CD4-positive, alpha-beta T cell treated with Interferon alpha-2 for 1 hour (primary cell): ENCODE measurements at places on chromosomes 1 and 21.

DNA sequence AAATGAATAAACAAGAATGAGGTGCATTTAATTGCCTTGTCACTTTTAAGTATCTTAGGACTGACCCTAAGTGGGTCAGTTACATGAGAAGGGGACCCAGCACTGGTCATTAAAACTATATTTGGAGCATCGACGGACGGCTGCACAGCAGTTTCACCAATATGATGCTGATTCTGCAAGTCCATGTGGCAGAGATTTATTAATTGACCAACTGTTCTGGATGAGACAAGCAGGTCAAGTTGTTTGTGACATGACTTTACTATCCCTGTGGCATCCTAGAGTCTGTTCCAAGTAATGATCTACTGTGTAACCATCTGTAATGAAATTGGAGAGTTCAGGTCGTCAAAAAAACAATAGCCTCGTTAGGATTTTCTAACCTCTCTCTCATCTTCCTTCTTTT, 9.5 kb downstream of the AMPD1 start:
- DNase-seq: no peak

DNA sequence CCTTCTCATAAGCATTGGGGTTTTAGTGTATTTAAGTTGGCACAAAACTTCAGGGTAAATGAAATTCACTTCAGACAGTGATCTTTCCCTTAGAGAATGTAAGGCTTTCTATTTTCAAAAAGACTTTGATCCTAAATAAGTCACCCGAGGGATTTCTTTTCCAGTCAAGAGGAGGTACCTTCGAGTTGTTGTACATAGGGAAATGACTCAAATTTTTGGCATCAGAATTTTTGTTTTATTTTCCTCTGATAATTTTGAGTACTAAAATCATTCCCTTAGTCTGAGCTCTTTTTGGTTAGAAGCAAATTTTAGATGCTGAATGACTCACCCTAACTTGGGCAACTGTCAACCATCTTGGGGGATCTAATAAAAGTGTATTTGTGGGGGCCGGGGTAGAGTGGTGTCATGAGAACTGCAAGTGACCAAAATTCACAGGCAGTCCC, 193.9 kb downstream of the DHRS3 start:
- DNase-seq: no peak

DNA sequence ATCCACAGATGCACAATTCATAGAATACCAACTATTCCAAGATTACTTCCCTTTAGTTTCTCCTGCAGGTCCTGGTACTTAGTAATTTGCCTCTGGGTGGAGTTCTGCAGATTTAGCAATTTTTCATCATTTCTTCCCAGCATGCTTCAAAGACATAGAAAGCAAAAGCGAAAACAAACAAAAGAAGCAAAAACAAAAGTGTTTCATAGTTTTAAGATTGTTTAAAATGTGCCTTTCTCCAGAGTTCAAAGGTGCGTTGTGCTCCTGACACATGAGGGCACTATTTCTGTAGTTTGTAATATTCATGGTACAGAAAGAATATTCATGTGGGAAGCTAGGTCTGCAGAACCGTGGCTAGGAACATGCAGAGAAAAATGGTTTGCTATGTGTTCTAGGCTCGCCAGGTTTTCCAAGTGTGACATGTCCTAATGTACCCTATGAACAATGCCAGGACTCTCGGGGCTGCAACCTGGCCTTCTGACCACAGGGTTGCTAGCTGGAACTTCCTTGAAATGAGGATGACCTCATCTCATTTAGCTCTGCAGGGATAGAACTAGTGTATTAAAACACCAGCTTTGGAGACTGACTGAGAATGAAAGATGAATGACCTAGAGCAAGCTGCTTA, 30.0 kb upstream of the RCSD1 start:
- DNase-seq: peak; percentile 43

DNA sequence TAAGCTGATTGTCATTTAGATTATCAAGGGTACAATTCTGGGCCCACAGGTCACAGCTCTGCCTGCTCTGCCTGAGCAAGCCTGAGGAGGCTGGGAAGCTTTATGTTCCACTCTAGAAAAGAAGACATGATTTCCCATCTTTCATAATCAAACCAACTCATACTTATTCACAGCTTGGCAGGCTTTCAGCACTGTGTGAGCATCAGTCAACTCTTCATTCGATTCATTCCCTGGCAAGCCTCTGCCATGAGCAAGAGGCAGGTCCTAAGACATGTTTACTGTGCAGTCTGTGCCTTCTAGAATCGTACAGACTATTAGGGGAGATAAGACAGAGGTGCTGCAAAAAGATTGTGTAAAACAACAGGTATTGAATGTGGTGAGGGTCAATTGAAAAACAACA, 24.5 kb upstream of the KIRREL1 start:
- DNase-seq: no peak

DNA sequence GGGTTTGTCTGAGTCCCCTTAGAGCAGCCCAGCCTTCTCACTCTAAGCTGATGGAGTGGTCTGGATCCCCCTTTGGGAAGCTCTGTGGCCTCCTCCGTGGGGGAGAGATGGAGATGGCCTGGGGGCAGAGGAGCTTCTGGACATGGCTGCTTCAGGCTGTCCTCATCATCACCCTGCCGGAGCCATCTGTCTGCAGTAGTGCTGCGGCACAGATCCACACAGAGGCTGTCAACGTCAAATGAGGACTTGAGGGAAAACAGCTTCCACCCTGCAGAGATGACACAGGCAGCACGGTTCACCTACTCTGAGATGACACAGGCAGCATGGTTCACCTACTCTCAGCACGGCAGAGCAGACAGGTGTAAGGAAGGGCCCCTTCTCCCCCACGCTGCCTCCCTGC, 134.3 kb downstream of the IGSF21 start:
- DNase-seq: no peak

DNA sequence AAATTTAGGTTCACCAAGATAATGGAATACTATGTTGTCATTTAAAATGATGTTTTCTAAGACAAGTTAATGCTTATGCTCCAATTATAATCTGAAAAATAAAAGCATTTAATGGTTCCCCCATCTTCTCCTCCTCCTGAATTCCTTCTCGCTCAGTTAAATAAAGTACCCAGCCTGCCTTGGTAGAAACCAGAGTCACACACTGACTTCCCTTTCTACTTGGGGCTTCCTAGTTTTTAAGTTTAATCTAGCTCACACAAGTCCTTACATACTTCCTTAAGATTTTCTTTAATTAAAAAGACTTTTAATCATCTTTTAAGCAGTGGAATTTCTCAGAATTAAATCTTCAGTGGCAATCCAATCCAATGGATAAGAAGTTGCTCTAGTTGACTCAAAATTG, 32.9 kb downstream of the CD58 start:
- no peak for DNase-seq

- no peak for DNase-seq
These were observed 348.7 kb downstream of the SETD4 start for GRCh38 chr21:35711661-35712060.

DNA sequence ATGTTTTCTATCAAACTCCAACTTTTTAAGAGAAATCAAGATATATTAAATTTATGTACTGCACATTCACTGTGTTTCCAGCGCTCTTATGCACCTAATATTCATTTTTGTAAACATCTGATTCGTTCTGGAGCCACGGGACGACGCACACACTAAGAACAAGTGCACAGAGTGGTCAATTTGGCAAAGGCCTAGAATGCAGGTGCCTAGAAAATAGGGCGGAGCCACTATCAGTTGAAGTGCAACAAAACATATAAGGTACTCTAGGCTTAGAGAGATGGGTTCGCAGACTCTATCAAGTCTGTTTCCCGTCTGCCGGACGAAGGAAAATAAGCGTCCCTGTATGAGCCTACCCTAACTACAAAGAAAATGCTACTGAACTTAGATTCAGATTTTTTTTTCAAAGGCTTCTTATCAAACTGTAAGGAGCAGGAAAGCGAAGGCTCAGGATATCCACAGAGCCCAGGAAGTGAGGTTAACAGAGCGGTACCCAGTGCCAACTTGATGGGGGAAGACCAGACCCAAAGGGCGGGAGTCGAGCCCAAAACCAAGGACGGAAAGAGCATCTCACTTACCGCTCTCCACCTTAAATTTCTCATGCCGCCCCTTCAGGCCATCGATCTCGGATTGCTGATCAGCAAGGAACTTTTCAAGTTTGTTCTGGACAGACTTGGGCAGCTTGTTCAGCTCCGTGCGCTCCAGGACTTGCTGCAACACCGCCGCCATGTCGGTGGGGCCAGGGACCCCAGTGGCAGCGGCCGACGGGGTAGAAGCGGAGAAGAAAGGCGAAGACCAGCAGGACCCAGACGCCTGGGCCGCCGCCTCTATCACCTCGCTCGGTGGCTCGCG, 526 bp downstream of the TPR start:
- DNase-seq: peak; percentile 58

- DNase-seq: no peak
These were observed 11.0 kb downstream of the EVA1C start for GRCh38 chr21:32423320-32424190.

- no peak for DNase-seq
These were observed 41.1 kb downstream of the PRKAA2 start for GRCh38 chr1:56686169-56686568.

DNA sequence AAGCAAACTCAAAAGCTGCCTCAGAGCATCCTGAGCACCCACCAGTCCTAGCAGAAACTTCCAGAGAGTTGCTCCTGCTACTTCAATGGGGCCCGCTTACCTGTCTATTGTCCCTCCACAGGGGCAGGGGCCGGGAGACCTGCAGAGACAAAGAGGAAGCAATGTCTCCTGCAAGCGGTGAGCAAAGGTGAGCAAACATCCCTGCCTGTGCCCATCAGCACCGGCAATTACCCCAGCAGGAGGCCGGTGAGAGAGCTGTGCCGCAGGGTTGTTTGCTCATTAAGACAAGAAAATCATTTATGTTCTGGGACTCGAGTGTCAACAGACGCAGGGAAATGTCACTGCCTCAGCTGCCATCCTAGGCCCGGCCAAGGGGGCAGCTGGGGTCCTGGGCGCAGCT, 53.8 kb upstream of the TARDBP start:
- no peak for DNase-seq
